ENCODE measurements at places on chromosomes 6 and 20. TPM values are rescaled to one million over a fixed set of nuclear protein-coding genes. Genes with fewer than 3 reads are reported as not detected.

GRCh38 chr6:84546427-84546914, 217.9 kb downstream of the TBX18 start:
- DNase-seq: no peak

DNA sequence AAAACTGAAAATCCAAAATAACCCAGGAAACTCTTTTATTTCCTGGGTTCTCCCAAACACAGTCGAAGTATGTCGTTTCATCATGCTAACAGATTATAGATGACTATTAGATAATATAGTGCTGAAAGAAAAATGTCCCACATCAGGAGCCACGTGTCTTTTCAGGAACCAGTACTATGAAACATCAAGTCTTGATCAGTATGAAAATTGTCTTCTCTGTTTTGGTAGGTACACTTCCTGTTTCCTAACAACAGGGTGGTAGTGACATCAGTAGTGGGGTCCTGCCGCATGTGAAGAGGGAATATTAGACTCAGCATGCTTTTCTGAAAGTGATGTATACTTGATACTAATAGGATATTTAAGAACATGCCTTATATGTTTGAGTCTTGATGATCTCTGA, 136.7 kb downstream of the HIVEP1 start:
- no peak for DNase-seq

Gene CFAP206
- 0.22 TPM for polyA plus RNA-seq

Gene TDP2
- polyA plus RNA-seq: 16.7 TPM

GRCh38 chr20:15613530-15613929, 959.7 kb downstream of the KIF16B start:
- no peak for DNase-seq

Gene CD93
- polyA plus RNA-seq: not detected

Gene VSX1
- not detected for polyA plus RNA-seq

- peak; percentile 57 for DNase-seq
These were observed 28.2 kb downstream of the ESF1 start for GRCh38 chr20:13756551-13756950.

DNA sequence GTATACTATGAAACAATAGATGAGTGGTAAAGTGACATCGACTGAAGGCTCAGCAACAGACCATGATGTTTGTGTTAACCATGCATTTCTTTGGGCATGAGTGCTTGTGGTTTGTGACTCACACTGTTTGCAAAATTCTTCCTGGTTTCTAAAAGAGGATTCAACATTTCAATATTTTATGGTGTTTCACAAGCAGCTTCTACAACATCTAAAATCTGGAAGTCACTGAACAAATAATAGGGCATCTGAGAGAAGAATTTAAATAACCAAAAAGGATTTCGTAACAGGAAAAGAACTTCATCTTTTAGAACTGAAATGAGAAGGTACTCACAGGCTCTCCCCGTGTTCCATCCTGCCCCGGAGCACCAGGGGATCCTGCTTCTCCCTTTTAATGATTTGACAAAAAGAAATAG, 146.2 kb downstream of the COL21A1 start:
- peak; percentile 94 for DNase-seq

Gene DDX27
- polyA plus RNA-seq: 36.9 TPM

GRCh38 chr6:159525445-159526025, 167.5 kb downstream of the SOD2 start:
- DNase-seq: no peak

DNA sequence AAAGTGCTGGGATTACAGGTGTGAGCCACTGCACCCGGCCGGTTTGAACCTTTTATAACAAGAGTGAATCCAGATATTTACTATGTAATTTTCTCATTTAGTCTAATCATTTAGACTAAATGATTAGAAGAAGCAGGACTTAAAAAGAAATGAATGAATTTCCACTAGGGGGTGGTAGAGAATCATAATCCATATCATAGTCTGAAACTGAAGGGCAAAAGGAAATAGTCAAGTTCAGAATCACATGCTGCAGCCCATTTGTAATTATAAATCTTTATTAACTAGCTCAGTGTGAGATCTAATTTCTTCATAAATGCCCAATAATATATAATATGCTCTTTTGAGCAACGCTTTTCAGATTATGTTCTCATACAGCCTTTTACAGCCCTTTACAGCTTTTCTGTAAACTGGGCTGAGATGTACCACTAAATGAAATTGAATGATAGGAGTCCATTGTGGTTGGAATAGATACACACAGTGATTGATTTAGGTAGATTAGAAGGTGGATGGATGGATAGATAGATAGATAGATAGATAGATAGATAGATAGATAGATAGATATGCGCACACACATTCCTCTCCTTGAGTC, 31.8 kb downstream of the PSMB9 start:
- DNase-seq: peak; percentile 45

- DNase-seq: no peak
These were observed 2.1 kb upstream of the ABHD16B start for GRCh38 chr20:63859166-63859699.

DNA sequence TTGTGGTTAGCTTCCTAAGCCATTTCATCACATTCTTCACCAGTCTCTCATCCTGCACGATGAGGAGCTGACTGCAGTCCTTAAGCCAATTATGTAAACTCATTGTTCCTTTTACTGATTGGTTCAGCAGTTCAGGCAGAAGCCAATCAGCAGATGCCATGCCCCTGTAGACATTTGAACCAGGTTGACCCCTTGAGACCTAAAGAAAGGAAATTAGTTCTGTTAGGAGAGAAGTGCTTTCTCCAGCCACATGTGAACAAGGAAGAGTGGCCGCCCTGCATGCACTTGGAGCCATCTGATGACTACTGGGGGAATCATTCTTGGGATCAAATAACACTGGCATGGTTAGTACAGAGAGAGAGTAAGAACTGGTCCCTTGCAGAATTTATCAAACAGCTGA, 535.2 kb upstream of the ID4 start:
- peak; percentile 44 for DNase-seq

Gene NOX3
- not detected for polyA plus RNA-seq

GRCh38 chr20:44145131-44145775, 41.7 kb downstream of the JPH2 start:
- no peak for DNase-seq

Gene RNF144B
- 8.4 TPM for polyA plus RNA-seq

Gene MUC22
- polyA plus RNA-seq: not detected

Gene GNRH2
- not detected for polyA plus RNA-seq

Gene CRISP2
- not detected for polyA plus RNA-seq

DNA sequence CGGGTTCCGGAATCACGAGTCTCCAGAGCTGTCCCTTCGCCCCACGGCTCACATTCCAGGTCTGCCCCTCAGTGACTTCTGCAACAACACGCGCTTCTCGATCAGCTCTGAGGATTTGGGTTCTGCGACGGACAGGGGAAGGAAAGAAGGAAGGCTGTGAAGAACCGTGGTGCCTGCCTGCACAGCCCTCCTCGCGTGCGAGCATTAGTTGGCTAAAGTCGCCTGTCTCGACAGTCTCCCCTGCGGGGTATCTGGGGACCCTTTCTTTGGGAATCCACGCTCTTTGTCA, 23.1 kb downstream of the VPS52 start:
- no peak for DNase-seq

DNA sequence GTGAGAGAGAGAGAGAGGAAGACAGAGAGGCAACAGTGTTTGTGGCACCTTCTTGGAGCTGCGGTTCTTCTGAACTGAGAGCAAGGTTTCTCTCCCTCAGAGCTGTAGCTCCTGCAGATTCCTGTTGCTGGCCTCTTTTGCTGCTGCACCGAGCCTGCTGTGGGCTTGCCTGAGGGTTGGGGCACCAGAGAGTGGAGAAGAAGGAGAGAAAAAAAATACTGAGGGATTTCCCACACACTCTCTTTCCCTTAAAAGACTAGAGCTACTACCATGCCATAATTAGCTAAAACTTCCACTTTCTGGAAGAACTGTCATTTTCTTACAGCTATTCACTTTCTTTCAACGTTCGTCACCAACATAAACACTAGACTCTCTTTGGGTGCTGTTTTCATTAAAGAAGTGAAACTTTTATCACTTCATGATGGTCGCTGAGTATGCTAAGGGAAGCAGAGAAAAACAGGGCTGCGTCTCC, 18.2 kb upstream of the ECI2 start:
- DNase-seq: no peak

GRCh38 chr20:58012731-58013510, 215.5 kb downstream of the ANKRD60 start:
- no peak for DNase-seq

- DNase-seq: no peak
These were observed 162.7 kb upstream of the SUPT3H start for GRCh38 chr6:45540375-45540920.

Gene MRPL14
- 110 TPM for polyA plus RNA-seq

DNA sequence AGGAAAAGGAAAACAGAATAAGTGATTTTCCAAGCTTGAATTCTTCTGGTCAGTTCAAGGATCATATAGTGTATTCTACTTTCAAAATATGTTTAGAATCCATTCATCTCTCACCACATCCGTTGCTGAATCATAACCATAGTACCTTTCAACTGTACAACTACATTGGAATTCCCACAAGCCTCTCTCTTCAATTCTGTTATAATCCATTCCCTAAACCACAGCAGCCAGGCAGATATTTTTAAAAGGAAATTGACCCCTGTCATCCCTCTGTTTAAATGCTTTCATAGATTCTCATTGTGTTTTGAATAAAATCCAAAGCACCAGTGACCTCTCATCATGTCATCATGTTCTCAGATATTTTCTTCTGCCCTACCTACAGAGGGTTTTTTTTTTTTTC, 412.7 kb downstream of the GRIK2 start:
- DNase-seq: peak; percentile 85

Gene SOX4
- 6.2 TPM for polyA plus RNA-seq

DNA sequence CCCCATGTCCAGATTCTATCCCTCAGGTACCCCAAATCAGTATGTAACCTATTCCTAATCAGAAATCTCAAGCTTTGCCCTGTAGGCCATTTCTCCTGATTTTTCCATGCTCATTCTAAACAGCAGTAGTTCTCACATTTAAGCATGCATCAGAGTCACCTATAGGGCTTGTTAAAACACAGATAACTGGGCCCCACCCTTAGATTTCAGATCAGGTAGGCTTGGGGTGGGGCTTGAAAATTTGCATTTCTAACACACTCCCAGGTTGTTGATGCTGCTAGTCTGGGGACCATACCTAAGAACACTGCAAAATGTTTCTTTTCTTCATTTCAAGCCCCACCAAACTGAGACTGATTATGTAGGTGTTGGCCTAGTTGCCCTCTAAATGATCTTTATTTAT, 621.2 kb upstream of the FLRT3 start:
- no peak for DNase-seq

Gene NKAIN4
- not detected for polyA plus RNA-seq

DNA sequence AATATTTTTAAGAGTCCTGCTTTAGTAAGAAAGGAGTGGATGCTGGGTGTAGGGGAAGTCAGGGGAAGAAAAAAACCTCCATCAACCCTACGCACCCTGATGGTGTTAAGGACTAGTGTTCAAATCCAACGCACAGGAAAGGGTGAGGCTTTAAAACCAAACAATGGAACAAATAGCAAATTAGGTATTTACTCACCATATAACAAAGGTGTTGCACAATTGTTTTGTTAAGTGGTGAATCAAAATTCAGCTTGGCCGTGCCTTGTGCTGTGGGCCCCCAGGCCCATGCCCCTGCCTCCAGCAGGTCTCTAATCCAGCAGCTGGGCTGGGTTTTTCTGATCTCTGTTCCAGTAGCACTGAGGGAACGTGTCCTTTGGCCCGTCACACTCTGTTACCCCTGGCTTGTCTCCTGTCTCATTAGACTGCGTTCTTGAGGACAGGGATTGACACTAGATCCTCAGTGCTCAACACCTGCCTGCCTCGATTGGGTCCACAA, 11.8 kb downstream of the FAM83D start:
- no peak for DNase-seq

GRCh38 chr20:45826381-45827019, 612 bp downstream of the TNNC2 start:
- no peak for DNase-seq

Gene MAP3K5
- 2.4 TPM for polyA plus RNA-seq

DNA sequence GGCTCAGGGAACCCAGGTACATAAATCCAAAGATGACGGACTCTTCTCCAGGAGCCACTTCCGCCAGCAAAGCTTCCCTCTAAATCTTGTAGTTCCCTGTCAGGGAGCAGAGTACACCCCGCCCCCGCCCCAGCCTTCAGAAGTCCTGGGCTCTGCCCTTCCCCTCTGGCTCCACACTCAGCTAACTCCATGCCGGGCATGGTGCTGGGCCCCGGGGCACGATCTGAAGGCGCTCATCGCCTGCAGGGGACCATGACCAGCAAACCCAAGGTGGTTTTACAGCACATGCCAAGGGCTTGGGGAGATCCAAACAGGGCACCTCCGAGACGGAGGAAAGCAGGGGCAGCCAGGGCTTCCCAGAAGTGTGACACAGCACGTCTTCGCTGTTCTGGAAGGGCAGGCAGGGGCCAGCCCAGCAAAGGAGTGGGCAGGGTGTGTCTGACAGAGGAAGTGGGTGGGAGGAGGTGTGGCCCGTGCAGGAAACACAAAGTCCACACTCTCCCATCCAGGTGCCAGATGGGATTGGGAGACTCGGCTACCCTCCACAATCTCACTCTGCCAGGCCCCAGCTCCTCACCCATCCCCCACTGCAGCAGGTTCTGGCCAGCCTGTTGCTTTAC, 41.6 kb upstream of the SLC22A2 start:
- peak; percentile 49 for DNase-seq

DNA sequence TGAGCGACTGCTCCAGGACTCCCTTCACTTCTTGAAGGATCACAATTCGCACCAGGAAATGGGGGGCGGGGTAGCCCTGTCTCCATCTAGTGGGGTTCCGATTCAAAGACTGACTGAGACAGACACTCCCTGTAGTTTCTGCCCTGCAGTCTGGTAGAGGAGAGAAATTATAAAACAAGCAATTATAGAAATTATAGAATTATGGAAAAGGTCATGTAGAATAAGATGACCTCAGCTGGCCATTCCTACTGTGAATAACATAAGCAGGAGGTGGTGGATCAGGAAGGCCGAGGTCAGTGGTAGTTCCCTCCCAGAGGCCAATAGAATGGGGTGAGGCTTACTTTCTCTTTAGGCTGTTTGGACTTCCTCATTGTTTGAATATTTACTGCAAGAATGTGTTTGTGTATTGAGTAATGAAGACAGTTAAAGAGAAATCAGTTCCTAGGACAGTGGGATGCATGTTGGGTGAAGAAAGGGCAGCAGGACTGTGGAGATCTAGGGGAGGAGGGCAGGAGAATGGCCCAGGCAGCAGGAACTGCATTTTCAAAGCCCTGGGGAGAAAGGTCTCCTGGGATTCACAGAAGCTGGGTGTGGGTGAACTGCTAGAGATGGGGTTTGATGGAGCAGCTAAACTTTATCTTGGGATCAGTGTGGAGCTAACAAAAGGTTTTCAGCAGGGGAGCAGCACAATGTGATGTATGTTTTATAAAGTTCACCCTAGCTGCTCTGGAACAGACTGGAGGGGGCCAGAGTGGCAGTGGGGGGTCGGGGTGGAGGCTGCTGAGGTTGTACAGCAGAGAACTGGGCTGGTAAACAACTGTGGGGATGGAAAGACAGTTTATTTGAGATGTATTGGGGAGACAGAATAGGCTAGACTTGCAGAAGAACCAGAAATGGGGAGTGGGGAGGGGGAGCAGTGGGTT, 2.1 kb downstream of the ZNF341 start:
- peak; percentile 31 for DNase-seq

DNA sequence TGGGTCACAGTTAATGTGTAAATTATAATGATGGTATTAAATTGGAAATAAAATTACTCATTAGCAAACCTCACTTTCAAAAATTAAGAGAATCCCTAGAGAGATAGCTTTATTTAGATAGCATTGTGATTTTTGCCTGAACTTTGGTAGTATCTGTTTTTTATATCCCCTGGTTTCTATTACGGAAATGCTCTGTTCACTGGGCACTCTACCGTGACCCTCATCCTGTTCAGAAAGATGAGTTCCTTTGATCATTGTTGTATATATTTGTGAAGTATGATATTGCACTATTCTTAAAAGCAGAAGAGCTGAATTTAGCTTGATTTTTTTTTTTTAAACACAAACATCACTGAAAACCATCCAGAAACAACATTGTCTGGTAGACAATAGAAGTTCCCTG, 1143.8 kb upstream of the MAP3K7 start:
- DNase-seq: no peak

Gene SPEF1
- polyA plus RNA-seq: 0.08 TPM
